ENCODE measurements at places on chromosomes 4 and X.

DNA sequence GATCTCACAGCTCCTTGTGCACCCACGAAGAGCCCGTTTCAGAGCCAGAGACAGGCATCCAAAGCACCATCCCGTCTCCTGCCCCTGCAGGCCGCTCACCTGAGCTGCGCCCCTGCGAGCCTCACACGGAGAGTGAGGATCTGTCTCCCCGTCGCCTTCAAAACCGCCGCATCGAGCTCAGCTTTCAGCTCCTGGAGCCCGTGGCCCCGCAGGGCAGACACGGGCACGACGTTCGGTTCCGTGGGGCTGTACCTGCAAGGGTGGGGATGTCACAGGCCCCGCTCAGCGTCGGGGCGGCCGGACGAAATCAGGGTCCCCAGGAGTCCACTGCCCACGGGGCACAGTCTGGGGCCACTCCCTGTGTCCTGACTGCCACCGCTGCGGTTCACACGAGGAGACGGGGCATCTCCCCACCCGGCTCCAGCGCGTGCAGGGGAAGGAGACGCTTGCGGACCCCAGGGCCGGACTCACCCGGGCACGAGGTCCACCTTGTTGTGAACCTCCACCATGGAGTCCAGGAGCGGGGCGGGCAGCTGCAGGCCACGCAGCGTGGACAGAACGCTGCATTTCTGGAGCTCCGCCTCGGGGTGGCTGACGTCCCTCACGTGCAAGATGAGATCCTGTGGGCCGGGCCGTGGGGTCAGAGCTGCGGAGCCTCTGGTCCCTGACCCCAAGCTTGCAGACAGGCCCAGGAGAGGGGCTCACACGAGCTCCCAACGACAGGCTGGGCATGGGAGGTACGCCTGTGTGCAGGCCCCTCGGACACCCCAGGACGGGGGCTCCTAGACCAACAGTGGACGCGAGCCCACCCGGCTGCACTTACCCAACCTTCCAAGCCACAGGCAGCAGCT lies 11.1 kb downstream of the GTPBP6 start:
- no peak for DNase-seq

DNA sequence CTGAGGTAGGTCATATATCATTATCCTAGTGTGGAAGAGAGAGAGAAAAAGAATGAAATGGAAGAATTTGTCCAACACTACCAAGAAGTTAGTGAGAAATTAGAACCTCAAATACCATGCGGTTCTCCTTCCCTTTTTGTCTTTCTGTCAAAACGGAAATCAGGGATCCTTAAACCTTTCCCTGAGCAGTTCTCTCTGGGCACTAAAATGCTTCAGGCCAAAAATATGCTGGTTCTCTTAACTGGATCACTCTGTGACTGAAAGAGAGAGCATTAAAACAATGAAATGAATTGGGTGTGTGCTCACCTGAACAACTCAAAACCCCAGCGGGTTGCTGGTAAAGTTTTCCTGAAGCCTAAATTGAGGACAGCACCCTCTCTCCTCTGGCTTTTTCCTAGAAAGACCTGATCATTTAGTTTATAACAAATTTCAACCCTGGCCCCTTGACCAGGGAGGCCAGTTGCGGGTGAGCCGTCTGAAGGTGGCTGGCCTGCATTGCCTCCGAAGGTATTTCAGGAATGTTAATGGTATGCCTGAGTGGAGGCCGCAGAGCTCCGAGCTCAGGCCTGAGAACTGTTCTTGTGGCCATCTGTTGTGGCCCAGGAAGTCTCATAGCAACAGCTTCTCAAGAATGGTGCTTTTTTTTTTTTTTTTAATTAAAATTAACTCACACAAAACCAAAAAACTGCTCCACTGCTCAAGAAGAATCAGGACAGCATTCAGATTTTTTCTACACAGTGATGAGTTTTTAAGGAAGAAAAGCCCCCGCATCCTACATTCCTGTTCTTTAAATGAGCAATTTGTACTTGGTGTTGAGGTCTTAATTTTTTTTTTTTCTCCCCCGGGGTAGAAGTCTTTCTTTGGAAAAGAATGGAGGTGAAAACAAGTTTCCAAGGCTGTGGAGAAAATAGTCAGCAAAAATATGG lies 155.1 kb downstream of the SHROOM3 start:
- no peak for DNase-seq

DNA sequence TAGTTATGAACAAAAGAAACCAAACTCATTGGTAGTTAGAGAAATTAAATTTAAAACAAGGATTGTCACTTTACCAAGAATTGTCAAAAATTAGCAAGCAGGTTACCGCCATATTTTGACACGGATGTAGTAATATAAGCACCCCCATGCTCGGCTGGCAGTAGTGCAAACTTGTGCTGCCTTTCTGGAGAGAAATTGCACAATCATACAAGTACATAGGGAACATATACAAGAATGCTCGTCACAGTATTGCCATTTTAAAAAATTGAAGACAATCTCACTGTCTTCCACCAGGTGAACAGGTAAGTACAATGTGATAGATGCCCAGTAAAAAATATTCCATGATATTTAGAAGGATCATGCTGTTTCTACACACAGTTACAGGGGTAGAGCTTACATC lies 55.6 kb upstream of the SLC39A8 start:
- no peak for DNase-seq

DNA sequence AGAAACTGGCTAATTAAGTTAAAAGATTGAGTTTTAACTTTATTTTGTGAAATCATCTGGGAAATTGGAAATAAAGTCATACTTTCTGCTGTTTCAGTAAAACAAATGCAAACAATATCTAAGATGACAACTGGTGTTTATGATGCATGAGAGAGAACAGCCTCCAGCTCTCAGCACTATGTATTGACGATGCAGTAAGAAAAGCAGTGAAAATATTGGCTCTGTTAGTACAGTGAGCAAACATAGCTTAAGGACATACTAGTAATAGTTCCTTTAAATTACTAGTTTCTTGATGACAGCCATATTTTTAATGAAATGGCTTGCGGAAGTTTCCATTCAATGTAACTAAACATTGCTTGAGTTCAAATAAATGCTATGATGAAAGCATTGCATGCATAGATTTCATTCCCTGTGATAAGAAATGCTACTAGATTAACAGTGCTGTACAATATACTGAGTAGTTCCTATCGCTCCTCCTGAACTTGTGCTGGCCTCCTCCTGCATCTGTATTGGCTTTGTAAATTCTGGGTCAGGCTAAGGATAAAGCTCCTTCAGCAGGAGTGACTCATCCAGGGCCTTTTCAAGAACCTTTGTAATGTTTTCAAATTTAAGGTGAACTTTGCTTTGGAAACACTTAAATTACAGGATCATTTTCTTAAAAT lies 11.6 kb downstream of the ARHGAP24 start:
- no peak for DNase-seq

DNA sequence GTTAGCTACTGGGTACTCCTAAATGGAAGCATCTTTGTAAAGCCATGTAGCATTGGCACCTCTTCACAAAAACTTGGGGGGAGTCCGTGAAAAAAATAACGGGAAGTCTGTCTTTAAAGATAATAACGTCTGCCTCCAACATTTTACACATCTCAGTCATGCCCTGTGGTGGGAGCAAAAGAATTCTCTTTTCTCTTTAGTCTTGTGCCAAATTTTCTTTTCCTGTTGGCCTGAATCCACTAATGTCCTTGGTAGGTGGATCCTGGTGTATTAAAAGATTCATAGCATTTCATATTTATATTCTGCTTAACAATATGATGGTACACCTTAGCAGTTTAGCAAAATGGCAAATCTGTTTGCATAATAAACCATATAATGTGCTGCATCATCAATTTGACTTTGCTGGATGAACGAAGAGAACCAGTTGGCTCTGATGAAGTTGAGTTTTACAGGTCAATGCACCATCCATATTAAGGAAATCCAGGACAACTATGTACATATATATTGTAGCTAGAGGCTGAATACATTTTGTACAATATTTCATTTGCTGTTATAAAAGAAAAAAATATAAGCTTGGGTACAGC lies 746.4 kb upstream of the MAGEB2 start:
- no peak for DNase-seq

- no peak for DNase-seq
These were observed 9.3 kb upstream of the SYTL5 start for GRCh38 chrX:37997096-37997495.

- DNase-seq = no peak
These were observed 63.5 kb upstream of the ADRA2C start for GRCh38 chr4:3702561-3703221.

DNA sequence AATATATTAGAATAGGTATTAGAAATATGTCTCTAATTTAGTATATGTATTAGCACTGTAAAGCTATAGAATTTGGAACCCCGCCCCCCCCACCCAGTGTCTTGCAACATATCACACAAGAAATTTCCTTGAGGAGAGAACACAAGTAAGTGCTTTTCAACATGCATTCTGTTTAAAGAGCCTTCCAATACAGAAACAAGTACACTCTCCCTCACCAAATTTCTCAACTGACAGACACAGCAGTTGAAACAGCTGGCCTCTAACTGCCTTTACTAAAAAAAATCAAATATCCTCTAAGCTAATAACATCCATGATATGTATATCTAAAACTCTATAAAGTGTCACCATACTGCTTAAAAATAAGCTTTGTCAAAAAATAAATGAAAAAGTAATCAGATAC lies 12.4 kb downstream of the CAMK2D start:
- no peak for DNase-seq

- no peak for DNase-seq
These were observed 120.3 kb downstream of the RASL11B start for GRCh38 chr4:52982255-52982945.

GRCh38 chr4:127355743-127356142 lies 277.0 kb upstream of the INTU start:
- DNase-seq = no peak

DNA sequence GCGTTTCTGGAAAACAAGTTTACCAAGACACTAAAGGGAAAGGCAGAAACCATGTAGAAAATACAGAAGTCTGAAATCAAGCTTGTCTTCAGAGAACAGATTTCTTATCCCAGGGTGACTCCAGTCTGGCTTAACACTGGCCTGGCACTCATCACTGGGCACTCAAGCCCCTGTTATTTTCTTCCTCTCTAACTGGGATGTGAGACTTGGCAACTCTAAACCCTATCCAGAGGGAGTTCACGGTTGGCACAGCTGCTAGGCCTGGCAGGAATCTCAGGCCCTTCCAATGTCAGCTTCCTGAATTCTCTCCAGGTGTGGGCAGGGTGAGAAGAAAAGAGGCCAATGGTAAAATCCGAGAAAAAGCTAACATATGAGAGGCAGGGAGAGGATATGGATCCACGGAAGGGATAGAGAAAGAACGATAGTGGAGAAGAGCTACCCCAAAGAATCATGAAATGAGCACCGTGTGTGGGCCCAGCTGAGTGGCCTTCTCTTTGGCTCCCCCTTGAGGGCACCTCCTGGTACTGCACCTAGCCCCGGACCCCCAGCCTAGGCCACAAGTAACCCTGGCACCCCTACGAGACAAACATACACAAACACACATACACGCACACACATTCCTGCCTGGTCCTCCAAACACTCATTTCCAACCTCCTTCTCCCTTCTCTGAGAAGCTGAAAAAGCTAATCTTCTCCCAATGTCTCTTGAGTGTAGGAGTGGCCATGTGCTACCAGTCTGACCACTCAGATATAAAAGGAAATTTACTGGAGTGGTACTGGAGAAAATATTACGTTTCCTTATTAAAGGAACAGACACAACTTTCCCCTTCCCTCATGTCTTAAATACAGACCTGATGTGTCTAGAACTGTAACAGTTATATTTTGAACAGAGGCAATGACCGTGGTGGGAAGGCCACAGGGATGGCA lies 16.6 kb upstream of the PTCHD1 start:
- DNase-seq = no peak

DNA sequence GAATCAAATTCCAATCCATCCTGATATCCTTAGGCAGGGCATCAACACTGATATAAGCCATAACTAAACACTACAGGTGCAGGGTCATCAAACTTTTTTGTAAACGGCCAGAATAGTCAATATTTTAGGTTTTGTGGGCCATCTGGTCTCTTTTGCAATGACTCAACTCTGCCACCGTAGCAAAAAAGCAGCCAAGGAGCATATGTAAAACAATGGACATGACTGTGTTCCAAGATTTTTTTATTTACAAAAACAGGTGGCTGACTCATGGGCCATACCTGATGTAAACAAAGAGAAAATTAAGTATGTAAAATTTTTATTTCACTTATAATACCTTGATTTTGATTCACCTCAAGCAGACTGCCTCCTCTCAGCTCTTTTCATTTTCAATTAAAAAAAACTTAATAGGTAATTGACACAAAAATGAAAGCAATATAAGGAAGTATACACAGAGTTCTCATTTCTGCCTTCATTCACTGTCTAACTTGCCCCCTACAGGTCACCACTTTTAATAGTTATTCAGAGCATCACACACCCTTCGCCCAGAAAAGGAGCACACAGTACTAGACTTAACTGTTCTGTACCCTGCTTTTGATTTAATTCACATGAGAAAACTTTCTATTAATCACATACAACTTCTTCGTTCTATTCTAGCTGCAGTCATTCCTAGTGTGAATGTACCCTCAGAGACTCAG lies 35.3 kb upstream of the GPM6B start:
- DNase-seq = no peak

DNA sequence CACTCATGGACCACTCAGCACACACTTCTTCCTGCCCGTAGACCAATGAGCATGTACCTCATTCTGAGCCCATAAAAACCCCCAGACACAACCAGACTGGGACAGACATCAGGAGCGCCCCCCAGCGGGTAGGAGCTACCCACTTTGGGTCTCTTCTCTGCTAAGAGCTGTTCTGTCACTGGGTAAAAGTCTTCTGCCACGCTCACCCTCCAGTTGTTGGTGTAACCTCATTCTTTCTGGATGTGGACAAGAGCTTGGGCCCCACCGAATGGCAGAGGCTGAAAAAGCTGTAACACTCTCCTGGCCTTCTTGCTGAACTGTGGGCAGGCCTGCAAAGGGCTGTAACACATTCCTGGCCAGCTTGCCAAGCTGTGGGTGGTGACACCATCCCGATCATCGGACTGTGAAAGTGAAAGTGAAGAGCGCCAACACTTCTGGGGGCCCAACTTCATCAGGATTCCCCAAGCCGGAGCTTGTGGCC lies 137.6 kb downstream of the TECRL start:
- no peak for DNase-seq

DNA sequence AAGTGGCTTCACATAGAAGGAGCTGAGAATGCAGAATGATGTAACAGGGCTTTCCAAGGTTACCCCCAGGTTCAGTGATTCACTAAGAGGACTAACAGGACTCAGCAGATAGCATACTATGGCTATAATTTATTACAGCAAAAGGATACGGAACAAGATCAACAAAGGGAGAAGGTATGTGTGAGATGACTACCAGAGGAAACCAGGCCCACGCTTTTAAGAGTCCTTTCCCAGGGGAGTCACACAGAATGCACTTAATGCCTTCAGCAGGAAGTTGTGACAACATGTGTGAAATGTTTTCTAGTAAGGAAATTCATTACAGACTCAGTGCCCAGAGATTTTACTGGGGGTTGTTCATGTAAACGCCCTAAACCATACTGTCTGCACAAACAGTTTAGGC lies 373.6 kb upstream of the MAGEB2 start:
- no peak for DNase-seq

DNA sequence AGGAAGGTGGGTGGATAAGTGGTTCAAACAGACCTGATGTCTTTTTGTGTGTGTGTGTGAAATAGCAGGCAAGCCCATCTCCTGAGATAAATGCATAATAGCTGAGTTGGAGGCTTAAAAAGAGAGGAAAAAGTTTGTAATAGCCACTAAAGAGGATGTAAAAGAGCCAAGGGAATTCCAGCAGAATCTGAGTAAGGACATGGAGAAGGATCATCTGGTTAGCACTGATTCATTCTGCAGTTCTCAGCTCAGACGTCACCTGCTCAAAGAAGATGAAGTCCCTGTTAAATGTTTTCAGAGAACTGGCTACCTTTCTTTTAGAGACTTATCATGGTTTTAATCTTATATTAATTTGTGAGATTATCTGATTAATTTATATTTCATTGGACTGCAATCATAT lies 21.0 kb upstream of the IL13RA2 start:
- DNase-seq = no peak

GRCh38 chr4:80529026-80529425 lies 193.5 kb downstream of the CFAP299 start:
- DNase-seq = no peak

All from right renal cortex interstitium (tissue), 3 donors.